ENCODE measurements at places on chromosomes 11 and 22. TPM values are rescaled to one million over a fixed set of nuclear protein-coding genes. Genes with fewer than 3 reads are reported as not detected.

DNA sequence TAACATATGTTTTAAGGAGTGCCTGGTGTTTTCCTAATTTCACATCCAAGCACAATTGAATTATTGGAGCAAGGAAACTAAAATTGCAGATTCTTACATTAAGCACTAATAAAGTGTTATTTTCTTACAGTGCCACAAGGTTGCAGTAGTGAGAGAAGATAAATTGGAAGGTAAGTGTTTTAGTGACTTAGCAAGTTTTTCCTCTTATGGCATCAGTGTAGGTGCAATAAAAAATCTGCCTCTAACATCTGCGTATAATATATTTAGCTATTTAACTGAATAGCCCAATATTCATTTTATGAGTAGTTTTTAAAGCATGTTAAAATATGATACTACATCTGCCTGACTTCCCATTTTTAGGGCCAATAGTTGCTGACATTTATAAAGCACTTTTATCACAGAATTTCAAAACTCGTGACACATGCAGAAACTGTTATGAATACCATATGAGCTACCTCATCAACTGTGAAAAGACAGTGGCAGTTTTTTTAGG lies 19.0 kb downstream of the POLD3 start:
- no peak for DNase-seq

- DNase-seq, result no peak
Observed at GRCh38 chr11:95138448-95138847, 48.8 kb downstream of the ENDOD1 start.

- no peak for DNase-seq
Observed at GRCh38 chr11:128625746-128626145, 38.4 kb upstream of the ETS1 start.

- no peak for DNase-seq
Observed at GRCh38 chr11:11937957-11938356, 70.5 kb downstream of the DKK3 start.

NCR3LG1 gene
- total RNA-seq, result 5.9 TPM

GLYAT gene
- not detected for total RNA-seq

Data from CD8-positive, alpha-beta memory T cell (primary cell).